Stimulated activated CD8-positive, alpha-beta memory T cell treated with anti-CD3 and anti-CD28 coated beads, Interleukin-15, amount 100 ng/mL, for 1 hour (primary cell): ENCODE measurements at places on chromosomes 11 and 22.

- DNase-seq, result no peak
Measured at GRCh38 chr22:41826021-41826420, 6.9 kb upstream of the SREBF2 start.

DNA sequence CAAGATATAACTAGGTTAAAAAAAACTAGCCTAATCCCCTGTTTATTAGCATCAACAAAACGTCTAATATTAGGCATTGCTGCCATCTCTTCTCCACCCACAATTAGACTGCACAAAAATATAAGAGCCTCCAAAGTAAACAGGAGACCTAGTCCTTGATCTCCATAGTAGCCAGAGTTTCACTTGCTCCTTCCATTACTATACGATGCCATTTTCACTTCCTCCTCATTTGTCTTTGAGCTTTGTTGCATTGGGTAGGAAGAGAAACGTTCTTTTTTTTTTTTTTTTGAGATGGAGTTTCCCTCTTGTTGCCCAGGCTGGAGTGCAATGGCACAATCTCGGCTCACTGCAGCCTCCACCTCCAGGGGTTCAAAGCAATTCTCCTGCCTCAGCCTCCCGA, 42.3 kb upstream of the RDX start:
- DNase-seq, result no peak

DNA sequence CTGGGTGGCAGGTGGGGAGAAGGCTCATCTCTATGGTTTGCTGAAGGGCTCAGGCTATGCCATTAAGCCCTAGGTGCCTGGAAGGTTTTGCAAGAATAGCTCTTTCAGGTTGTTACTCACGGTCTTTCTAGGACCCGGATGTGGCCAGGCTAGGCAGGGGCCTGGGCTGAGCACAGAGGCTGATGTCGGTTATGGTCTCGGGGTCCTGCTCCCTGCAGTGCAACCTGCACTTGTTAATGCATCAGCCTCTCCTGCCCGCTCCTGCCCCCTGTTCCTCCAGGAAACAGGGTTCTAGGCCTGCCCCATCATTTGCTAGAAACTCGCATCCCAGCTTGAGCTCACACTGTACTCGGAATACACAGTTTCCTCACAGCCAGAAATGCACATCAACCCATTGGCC, 79.1 kb upstream of the SLC22A12 start:
- no peak for DNase-seq

- DNase-seq, result no peak
Measured at GRCh38 chr11:115707180-115707905, 203.1 kb upstream of the CADM1 start.

DNA sequence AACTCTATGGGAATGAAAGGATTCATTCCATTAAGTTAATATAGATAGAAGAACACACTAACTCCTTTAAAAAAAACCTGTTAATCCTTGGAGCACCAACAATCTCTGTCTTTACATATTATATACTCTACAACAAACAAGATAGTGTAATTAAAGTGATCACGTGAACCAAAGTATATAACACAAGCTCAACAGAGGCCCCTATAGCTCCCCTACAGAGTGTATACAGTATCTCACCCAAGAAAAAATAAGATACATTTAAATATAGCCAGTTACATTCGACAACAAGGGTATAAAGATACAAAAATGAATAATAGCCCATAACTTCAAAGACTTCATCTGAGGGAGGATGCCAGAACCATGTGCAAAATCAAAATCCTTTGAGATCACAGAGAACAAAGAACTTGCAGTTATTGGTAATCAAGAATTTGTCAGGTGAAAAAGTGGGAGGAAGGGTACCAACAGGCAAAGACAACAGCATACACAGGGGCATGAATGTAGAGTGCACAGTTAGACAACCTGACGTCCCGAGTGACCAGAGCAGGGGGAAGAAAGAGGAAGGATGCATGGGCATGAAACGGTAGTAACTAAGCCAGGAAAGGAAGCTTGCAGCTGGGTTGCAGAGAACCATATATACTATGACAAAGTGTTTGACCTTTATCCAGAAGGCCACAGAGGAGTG, 4.7 kb downstream of the FCHSD2 start:
- DNase-seq, result no peak

DNA sequence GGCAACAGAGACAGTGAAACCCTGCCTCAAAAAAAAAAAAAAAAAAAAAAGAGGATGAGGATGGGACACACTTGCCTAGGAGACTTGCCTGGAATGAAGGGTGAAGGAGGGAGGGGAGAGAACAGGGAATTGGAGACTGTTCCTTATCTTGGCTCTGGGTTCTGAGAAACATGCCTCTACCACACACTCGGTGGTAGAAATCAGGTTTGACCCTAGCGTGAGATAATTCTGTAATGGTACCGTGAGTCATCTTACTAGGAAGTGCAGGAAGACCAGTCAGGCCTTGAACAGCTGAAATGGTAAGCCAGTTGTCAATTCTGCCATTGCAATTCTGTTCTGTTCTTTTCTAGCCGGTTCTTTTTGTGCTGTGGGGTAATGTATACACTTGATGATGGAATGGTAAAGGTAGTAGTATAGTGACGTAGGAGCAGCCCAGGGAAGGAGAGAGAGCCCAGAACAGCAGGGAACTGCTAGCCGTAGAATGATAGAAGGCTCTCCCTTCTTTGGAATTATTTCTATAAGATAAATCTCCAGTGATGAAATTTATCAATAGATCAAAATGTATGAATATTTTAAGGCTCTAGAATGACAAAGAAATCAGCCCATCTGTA, 3.9 kb upstream of the AMBRA1 start:
- DNase-seq, result no peak

DNA sequence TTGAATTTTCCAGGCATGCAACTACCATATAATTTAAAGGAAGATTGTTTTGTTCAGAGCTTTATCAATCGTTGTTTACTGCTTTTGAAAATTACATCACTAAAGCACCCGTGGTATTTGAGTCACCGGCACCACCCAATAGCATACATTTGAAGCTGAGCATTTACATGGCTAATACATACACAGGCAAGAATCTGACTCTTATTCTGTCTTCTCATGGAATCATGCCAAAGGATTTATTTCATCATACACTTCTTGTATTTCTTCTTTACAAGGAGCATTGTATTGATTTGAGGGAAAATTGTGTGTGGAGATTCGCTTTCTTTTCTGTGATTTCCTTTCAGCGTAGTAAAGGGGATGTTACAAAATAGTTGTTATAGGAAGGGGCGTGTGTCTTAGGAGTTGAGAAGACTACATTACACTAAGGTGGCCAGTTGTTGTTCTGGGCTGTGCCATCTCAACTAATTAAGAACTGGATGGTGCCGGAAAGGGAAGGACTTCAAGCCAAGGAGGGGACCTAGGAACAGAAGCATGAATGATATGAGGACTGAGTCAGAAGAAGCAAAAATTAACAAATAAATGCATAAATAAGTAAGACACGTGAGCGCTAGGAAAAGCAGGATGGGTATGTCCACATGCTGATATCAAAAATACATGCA, 12.9 kb upstream of the CD3E start:
- DNase-seq, result no peak

DNA sequence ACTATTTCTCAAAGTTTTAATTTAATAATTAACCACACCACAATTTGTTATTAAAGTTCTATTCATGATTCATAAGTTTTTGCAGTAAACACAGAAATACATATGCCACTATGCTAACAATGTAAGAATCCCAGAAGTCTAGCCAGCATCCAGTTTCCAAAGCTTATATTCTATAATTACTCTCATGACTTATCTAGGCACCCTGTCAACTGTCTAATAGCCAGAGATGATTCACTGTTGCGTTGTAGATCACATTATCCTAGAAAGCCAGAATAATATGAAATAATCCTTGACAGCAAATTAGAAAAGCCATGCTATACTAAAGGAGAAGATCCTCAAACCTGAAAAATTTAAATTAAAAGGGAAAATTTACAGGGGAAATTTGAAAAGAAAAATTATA, 141.0 kb downstream of the SOX6 start:
- DNase-seq, result no peak

DNA sequence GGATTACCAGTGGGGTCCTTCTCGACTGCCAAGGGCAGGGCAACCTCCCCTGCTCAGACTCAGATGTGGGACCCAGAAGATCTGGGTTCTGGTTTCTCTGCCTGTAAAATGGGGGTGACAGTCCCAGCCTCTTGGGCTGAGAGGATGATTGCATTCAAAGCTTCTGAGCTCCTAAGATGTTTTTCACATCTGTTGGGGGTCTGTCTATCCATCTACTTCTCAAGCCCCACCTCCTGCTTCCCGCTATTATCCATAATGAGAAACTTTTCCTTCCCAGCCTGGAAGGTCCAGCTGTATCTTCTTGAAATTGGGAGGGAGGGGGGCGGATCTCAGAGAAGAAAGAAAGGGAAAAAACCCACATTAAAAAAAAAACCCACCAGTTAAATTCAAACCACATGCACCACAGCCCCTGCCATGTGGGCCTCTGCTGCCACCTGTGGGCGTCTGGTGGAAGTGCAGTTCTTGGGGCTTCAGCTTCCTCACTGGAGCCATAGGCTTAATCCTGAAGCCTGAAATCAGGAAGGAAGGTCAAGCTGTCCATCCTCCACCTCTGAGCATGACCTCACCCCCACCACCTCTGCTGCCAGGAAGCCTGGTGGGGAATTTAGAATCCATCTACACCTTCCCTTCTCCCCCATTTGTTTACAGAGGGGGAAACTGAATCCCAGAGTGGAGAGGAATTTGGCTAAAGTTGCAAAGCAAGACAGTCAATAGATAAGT, 27.3 kb downstream of the ARHGEF17 start:
- DNase-seq, result peak; percentile 72

DNA sequence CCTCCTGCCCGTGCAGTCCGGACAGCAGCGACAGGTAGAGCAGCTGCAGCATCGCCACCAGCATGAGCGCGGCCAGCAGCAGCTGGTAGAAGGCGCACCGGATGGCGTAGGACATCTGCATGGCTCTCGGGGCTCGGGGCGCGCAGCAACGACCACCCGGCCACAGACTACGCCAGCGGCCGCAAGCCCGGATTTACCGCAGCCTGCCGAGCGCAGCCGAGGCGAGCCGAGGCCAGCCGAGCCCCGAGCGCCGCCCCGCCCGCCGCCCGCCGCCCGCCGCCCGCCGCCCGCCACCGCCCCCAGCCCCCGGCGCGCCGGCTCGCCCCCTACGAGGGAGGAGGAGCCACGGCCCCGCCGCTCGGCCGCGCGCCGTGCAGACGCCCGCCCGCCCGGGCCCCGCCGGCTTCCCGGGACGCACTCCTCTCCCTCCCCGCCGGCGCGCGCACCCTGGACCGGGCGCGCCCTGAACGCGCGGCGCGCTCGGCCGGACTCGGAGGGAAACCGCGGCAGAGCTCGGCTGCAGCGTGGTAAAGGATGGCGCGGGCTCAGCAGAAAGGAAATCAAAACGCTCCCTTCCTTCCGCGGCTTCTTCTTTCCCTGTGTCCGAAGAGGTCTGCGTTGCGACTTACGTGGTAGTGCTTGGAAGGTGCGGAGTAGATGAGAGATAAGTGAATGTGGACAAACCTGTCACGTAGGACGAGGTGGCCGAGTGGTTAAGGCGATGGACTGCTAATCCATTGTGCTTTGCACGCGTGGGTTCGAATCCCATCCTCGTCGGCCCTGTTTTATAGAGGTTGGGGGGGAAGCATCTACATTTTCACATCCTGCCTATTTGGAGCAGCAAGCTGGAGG, at the start of gene B4GAT1:
TSS of gene B4GAT1 (minus strand) at position 205 of the 852 bp plus-strand sequence. CDS start at position 121, 84 bp downstream.
- DNase-seq, result peak; percentile 57

DNA sequence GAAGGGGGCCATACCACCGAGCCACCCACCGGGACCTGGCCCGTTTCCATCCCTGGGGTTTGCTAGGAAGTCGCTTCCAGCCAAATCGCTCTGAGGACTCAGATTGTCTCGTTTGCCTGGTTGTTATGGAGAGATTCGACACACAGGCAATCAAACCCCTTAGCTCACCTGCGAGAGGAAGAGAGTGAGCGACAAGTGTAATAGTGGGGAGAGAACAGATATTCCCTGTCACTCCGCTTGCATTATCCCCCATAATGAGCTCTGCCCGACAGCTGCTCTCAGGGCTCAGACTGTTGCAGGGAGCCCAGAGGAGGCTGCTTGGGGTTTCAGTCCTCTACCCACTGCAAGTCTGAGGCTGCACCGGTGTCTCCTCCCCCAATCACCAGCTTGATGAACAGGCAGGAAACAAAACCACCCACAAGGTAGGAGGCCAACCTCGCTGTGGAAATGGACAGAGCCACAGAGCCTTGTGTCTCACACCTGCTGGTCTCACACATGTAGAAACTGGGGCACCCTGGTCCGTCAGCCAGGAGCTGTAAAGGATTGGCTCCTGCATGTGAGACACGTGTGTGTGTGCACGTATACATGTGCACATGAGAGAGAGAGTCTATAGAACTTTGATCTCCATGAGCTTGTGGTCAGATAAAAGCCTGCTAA, 351.1 kb downstream of the BUD13 start:
- DNase-seq, result no peak

DNA sequence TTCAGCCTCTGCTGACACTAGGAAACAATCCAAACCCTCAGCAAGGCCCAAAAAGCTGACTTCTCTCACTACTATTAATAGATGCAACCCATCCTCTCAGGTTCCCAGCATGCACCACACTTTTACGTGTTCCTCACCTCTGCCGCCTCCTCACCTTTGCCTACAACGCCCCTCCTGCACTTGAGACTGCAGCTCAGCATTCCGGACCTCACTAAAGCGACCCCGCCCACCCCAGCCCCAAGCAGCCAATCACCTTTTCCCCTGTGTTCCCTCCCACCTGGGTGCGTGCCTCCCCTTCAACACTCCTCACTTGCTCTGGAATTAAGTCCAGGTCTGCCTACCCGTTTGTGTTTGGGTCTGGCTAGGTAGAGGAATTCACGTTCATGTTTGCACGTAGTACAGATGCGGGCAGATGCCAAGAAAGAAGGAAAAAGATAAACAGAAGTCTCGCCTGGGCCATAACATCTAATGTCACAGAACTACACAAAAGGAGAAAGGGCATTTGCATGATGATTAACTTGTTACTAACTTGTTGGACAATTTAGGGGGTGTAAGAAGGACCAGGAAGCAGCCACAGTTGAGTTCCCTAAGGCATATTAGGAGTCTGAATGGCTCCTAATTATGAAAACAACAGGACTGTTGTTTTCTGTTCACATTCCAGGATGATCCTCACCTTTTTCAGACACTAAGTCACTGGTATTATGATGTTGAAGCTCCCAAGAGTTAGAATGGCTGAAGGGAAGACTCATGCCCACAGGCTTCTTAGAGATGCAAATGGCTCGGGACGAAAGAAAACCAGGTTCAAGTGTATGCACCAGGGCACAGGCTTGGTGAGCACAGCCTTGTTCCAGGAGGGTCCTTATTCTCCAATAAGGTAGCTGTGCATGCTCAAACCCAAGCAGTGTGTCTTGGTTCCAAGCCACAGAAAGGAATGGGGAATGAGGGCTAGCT, 102.2 kb downstream of the MICAL3 start:
- no peak for DNase-seq

GRCh38 chr11:93845181-93846092, 5.0 kb downstream of the VSTM5 start:
- DNase-seq, result no peak

DNA sequence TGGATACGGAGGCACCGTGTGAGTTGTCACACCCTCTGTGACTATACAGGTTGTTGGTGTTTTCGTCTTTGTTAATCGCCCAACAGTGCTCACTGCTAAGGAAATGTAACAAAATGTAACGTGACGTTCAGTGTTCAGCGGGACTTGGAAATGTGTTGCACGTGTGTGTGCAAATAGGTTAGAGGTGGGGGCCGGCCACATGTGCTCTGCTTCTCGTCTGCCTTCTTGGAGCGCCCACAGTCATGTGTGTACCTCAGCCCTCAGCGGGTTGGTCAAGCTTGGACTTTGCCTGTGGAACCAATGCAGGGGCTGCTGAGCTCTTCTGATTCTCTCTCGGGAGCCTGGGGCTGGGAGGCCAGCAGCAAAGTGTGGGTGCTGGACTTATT, 7.4 kb upstream of the SMIM38 start:
- DNase-seq, result no peak

- DNase-seq, result no peak
Measured at GRCh38 chr11:111465400-111465799, 46.8 kb downstream of the BTG4 start.
